Midbrain (tissue), 1 donor: ENCODE measurements at places on chromosomes 4 and X.

DNA sequence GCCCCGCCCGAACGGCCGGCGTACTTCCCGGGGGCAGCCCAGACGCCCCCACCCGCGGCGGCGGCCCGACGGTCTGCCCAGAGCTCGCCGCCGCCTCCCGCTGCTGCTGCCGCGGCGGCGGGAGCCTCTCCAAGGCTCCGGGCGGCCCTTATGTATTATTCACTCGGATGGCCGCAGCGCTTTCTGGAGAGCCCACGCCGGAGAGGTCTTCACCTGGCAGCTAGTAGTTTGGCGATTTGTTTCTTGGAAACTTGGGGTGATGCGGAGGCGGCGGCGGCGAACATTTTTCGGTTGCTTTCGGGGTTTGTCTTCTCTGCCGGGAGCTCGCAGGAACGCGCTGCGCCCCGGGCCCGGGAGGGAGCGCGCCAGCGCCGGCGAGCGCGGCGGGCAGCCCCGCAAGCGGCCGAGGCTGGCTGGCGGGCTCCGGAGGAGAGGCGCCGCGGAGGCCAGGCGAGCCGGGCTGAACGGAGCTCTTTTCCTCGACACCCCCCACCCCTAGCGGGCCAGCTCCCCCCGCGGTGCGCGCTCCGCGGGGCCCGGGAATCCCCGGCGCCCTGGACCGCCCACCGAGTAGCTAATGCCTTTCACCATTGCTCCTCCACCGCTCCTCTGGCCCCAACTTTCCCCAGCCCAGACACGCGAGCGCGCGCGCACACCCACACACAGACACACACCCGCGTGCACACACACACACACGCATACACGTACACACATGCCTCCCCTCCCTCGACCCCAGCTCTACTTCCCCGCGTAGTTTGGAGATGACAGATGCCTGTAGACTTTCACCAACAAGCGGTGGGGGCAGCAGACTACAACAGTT, 113.5 kb downstream of the DHX15 start:
- no peak for DNase-seq

GRCh38 chr4:155667568-155668511, 1.2 kb downstream of the GUCY1A1 start:
- DNase-seq: peak; percentile 14

- no peak for DNase-seq
These were observed 53.7 kb upstream of the TADA2B start for GRCh38 chr4:6989331-6989923.

- DNase-seq: no peak
These were observed 57.6 kb downstream of the RFC1 start for GRCh38 chr4:39308611-39309010.

DNA sequence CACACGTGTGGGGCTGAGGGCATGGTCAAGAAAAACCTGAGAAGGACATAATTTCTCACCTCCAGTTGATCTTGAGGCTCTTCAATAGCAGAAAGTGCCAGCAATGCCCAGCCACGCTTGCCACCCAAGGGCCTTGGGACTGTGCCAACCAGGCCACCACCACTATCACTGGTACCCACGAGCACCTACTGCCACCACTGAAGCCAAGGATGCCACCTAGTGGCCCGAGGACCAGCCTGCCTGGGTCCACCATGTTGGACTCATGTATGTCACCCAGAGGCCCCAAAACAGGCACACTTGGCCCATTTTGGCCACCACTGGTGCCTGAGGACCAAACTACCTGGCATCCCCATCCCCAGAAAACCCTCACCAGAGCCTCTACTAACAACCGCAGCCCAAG, 191.8 kb downstream of the ADAM29 start:
- no peak for DNase-seq

DNA sequence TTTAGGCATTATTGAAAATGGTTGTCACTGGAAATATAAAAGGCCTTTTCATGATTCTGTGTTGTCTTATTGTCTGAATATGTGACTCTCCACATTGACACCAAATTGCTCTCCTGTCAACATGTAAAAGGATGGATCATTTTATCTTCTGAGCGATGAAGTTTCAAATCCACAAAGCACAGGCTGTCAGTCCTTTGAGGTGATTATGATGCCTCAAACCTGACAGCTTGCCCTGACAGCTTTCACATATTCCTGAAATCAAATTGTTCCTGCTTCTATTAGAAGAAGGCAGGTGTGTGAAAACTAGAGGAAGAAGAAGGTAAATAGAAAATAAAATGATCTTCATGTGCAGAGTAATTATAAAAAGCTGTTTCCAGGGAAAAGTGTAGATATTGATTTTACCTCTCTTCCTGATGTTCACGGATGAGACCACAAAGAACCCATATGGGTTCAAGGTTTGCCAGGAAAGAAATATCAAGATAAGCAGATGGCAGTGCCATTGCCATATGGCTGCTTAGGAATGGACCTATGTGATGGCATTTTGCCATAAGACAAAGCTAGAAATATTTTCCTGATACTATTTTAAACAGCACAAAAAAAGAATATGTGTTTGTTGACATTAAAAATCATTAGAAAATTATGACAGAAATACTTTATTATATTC, 1006.3 kb upstream of the AGA start:
- DNase-seq: no peak

- no peak for DNase-seq
These were observed 241.1 kb downstream of the AFAP1 start for GRCh38 chr4:7698584-7698983.

GRCh38 chrX:118353081-118353850, 7.4 kb downstream of the WDR44 start:
- no peak for DNase-seq

- no peak for DNase-seq
These were observed 260.8 kb upstream of the VCX start for GRCh38 chrX:7582191-7582590.

GRCh38 chr4:141395246-141395830, 174.6 kb downstream of the ZNF330 start:
- no peak for DNase-seq

DNA sequence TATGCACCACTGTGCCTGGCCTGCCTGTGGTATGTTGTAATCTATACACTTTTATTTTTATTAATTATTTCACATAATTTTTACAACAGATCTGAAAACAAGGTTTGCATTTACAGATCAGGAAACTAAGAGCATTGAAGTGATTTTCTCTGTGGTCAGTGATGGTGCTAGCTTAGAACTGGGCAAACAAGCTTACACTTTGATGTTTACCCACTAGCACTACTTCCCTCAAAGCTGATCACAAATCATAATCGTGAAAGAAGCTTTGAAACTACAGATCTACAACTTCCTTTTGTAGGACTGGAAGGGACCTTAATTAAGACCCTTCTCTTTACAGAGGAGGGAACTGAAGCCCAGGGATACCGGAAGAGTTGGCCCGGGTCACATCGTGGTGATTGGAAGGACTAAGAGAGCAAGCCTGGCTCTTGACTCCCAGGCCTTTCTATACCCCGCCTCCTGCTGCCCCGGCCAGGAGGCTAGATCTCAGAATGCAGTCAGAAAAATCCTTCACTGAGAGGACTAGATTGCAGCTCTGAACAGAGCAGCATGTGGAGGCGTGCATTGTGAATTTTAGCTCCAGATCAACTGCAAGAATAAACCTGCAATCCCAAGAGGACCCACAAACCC, 93.7 kb upstream of the ZNF827 start:
- DNase-seq: no peak

GRCh38 chr4:128983771-128984485, 109.4 kb downstream of the SCLT1 start:
- no peak for DNase-seq

DNA sequence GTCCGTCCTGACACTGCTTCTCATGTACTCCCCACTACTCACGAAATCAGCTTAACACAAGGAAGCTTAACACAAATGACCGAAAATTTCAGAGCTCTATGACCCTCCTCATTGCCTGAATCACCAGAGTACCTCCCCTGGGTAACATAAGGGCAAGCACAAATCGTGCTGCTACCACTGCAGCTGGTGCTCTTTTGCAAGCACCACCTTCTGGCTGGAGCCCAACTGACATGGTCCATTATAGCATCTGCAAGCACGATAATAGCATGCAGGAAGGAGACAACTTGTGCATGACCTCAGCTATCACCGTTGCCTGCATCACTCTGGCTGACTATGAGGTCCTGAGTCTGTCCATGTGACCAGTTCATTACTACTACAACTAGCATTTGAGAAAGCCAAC, 308.0 kb downstream of the TEX13C start:
- DNase-seq: no peak

GRCh38 chrX:48919360-48919841, 577 bp upstream of the PIM2 start:
- DNase-seq: no peak

DNA sequence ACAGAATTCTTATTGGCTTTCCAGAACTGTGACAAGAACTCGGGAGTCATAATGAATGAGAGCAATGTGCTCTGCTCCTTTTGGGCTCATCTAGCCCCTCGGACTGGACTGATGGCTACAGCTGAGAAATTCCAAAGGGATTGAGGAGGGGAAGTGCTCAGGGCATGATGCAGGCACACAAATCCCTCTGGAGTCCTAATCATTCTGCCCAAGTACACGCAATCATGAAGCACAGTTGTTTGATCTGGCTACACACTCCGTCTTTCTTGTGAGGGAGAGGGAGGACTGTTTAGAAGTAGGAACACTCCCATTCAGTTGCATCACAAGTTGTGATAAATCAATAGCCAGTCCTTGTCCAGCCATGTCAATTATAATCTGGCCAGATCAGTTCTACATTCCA, 237.5 kb downstream of the COL25A1 start:
- no peak for DNase-seq

- no peak for DNase-seq
These were observed 6.4 kb downstream of the NR3C2 start for GRCh38 chr4:148435654-148436406.
